ENCODE measurements at places on chromosomes 2 and 18.

DNA sequence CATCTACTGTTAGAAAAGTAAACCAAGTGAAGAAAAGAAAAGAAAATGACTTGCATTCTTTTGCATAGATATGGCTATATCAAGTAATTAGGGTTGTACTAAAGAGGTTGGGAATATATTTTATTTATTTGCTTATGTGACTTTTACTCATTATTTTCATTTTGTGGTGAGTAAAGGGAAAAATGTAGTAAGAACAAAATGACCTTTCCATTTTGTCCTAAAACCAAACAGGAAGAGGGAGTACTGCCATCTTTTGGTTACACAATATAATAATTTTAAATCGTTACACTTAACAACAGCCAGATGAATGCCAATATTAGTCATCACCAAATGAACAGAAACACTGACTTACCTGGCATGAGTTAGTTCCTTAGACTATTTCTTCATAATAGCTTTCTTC, 47.3 kb upstream of the NDUFV2 start:
- DNase-seq, result no peak

- no peak for DNase-seq
Measured at GRCh38 chr2:54329482-54330161, 73.6 kb upstream of the TSPYL6 start.

DNA sequence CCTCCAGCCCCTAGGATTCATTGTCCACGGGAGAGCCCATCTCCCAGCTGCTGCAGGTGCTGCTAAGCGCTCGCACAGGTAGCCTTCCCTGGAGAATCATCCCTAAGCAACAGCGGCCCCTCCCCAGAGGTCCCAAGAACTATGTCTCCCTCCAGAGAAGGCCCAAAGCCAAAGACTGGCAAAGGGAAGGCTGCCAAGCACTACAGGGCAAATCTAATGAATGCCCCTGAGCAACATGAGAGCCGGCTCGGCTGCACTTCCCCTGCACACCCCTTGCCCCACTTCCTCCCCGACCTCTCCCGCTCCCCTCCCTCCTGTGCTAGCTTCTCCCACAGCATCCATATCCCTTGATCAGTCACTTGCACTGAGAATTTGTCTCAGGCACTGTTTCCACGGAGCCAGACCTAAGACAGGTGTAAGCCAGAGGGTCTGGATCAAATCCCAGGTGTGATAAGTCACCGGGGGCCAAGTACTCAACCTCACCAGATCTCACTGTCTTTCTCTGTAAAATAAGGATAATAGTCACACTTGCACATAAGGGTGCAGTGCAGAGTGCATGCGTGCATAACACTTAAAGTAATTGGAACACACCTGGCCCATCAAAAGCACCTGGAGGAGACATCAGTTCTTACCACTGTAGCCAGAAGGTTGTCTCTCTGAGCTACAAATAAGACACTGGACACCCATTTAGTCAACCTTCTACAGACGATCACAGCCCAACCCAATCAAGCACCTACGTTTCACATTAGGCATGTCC, 20.1 kb upstream of the COL6A3 start:
- no peak for DNase-seq

- no peak for DNase-seq
Measured at GRCh38 chr2:233373316-233373715, 19.0 kb downstream of the DGKD start.

DNA sequence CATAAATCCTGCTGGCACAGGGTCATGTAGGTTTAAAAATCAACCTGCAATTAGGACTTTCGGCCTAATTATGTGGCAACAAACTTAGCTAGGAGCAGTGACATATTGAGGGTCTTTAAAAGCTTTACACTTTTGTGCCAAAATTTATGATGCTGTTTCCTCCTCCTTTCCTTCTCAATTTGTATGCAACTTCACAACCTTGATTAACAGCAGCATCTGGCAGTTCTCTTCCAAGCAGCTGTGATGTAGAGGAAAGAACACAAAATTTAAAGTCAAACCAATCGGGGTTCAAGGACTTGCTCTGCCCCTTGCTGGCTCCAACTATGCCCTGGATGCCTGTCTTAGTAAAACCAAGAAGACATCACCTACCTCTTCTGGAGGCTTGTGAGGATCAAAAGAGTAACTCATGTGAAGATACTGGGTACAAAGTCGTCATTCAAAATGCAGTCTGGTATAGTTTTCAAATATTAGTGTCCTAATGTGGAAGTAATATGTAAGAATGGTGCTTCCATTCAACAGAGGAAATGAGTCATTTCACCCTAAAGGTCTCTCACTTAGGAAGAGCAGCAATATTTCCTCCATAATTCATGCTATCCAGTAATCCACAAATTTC, 94.7 kb downstream of the ANKRD44 start:
- no peak for DNase-seq

DNA sequence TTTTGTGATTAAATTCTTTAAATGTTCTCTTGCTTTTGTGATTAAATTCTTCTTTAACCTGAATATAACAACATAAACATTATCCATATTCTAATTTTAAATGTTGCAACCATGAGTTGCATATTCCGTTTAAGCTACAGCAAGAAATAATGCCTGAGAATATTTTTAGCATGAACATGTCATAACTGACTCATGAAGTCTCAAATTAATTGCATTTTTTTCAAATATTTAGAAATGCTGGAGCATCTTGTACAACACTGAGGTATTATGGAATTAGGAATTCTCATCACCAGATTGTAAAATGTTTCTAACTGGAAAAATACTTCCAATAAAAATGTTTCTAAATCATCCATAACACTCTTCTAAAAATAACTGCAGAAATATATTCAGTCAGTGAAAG, 14.7 kb downstream of the ROCK2 start:
- DNase-seq, result no peak

DNA sequence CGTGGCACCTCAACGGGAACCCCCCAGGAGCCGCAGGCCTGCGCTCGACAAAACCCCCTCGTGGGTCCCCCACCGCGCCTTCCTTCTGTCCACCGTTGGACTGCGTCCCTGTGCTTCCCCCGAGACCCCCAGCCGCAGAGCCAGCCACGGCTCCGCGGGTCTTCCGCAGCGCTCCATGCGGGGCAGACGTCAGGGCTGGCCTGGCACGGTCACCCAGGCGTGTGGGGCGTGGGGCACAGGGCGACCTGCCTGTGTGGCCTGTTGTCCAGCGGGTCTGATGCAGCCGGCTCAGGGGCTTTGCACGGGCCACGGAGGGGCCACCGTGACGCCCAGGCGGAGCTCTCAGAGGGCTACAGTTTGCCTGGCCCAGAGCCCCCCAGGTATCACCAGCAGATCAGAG, 11.0 kb downstream of the NFATC1 start:
- no peak for DNase-seq

GRCh38 chr2:217573571-217573970, 429.2 kb downstream of the TNS1 start:
- no peak for DNase-seq

DNA sequence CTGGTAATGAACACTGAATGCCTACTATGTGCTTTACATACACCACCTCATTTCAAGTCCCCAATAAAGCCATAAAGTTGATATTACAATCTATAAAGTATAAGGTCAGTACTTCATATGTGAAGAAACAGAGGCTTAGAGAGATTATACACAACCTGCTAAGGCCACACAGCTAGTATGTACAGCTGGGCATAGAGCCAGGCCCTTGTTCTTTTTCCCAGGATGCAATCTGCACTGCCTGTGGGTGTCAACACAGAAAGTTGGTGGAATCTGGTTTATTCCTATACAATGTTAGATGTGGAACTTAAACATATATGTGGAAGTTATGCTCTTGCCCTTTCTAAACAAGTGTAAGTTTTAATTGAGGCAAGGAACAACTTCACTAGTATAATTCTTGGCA, 32.8 kb downstream of the INSIG2 start:
- DNase-seq, result no peak

DNA sequence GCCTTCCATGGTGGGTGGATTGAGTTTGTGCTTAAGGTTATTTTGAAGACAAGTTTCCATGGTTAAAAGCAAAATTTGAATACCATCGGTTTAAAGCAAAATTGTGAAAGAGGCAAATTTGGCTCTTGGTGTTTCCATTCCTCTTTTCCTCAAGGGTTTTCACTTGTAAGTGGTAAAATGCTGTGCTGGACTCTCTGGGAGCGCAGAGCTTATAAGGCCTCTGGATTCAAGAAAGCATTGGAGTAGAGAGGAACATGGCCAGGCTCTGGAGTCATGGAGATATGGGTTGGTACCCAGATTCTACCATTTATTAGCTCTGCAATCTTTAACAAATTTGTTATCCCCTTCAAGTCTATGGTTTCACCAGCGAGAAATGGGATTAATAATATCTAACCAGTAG, 17.5 kb downstream of the KCNE4 start:
- DNase-seq, result no peak

GRCh38 chr2:32484937-32485336, 128.1 kb downstream of the BIRC6 start:
- DNase-seq, result no peak

DNA sequence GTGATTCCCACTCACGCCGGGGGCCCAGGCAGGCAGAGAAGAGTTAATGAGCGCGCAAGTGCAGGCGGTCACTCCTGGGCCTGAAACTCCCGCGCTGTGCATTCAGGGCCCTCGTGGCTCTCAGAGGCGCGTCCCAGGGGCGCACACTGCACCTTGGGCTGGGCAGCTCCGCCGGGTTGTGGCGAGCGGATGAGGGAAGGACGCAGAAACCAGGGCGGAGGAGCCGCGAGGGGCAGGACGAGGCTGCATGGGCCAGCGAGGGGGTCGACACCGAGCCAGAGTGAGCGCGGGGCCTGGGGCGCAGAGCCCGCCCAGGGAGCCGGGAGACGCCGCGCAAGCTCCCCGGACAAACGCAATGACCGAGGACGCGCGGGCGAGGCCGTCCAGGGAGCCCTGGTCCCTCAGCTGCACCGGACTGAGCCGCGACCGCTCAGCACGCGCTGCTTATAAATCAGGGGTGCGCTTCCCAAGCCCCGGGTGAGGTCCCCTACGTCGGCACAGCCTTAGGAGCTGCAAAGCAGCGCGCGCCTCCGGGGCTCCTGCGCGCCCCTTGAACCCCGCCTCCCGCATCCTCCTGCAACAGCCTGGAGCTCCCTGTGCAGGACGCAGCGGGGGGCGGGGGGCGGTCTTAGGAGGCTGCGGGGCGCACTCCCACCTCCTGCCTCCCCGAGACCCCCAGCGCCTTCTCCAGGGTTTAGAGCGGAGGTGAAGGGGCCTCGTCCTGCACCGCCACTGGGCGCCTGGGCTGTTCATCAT, 180.2 kb upstream of the ALKAL2 start:
- DNase-seq, result no peak

DNA sequence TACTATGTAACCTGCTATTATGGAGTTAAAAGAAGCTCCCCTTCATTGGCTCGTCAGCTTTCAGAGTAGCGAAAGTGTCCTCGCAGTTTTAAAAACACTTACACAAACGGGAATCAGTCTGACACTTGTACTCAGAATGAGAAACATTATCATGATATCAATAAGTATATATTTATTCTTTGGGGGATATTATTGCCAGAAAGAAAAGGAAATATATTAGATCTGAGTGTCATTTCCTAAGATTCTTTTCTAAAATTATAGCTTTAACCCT, 584.5 kb downstream of the ZEB2 start:
- no peak for DNase-seq

DNA sequence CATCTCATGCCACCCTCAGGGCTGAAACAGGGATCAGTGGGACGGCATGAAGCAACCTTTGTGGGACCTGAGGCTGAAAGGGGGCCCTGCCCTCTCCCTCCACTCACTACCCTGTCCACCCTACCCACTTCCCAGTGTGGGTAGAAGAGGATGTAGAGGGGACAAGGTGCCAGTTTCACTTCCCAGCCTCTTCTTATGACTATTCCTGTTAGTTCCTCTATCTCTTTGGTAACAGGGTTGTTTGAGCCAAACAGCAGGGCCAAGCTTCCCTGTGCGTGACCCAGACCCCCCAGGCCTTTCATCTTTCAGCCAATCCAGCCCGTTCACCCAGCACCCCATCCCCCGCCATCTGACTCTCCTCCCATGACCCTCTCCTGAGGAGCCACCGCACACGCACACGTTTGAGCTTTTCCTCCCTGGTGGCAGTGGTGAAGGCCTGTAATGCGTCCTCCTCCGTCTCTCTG, 82.3 kb downstream of the STPG4 start:
- no peak for DNase-seq

DNA sequence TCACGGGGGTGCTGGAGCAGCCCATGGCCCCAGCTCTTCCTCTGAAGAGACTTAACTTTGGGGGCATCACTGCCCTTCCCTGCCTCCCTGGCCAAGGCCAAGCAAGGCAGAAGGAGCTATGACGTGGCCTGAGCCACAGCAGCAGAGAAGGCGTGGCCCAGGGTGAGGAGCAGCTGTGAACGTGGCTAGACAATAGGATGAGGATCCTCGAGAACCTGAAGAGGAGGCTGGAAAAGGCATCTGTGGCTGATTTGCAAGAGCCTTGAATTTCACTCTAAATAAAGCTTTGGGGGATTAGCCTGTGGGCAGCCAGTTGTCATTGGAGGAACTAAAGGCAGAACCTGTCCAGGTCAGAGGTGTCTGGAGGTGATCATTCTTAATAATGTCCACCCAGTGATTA, 652.9 kb upstream of the ID2 start:
- DNase-seq, result no peak

GRCh38 chr18:63603772-63604171, 16.6 kb downstream of the SERPINB13 start:
- no peak for DNase-seq

GRCh38 chr2:132547090-132547687, 122.8 kb downstream of the LYPD1 start:
- no peak for DNase-seq

GRCh38 chr18:6956495-6956894, 161.1 kb downstream of the LAMA1 start:
- DNase-seq, result no peak

DNA sequence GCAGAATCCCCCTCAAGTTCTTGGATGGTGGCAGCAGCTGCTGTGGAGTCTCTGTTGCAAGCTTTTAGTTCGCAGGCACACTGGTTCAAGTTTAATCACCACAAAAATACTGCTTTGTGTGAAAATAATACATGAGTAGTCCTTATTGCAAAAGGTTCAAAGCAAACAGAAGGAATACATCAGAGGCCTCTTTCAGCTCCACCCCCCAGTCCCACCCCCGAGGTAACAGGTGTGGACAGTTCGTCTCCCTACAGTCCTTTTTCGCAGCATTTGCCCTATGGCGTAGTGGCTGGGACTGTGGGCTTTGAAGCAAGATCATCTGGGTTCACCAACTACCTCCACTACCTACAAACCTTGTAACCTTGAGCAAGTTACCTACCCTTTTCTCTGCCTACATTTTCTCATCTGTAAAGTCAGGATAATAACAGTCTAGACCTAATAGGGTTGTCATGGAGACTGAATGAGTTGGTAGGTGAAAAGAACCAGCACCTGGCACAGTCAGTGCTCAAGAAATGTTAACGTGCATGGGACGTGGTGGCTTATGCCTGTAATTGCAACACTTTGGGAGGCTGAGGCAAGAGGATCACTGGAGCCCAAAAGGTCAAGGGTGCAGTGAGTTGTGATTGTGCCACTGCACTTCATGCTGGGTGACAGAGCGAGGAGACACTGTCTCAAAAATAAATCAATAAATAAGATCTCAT, 61.7 kb downstream of the TCF7L1 start:
- no peak for DNase-seq

Measured in stimulated activated CD8-positive, alpha-beta memory T cell treated with anti-CD3 and anti-CD28 coated beads, Interleukin-4, amount 100 ng/mL, for 4 hours (primary cell).